ENCODE measurements at places on chromosomes 16 and 17. TPM values are rescaled to one million over a fixed set of nuclear protein-coding genes. Genes with fewer than 3 reads are reported as not detected.

PPP1R9B gene
- total RNA-seq: 112 TPM

GDPD3 gene
- 7.0 TPM for total RNA-seq

SNRNP25 gene
- 24.5 TPM for total RNA-seq

HOXB9 gene
- 40.1 TPM for total RNA-seq

FOXL1 gene
- total RNA-seq: 7.5 TPM

FNDC8 gene
- not detected for total RNA-seq

IGF2BP1 gene
- total RNA-seq: 0.91 TPM

TP53I13 gene
- 33.3 TPM for total RNA-seq

ZG16 gene
- 0.07 TPM for total RNA-seq

CACNG3 gene
- total RNA-seq: not detected
